Stimulated activated CD8-positive, alpha-beta memory T cell treated with anti-CD3 and anti-CD28 coated beads, Interleukin-2, amount 100 ng/mL, for 1 hour (primary cell): ENCODE measurements at places on chromosomes 16 and 17.

DNA sequence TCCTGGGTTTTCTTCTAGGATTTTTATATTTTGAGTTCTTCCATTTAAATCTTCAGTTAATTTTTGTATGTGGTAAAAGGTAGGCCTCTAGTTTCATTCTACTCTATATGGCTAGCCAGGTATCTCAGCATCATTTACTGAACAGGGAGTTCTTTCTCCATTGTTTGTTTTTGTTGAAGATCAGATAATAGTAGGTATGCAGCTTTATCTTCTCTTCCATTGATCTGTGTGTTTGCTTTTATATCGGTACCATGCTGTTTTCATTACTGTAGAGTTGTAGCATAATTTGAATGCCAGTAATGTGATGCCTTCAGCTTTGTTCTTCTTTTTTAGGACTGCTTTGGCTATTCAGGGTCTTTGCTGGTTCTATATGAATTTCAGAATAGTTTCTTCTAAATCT lies 77.3 kb downstream of the USP22 start:
- DNase-seq, result no peak

DNA sequence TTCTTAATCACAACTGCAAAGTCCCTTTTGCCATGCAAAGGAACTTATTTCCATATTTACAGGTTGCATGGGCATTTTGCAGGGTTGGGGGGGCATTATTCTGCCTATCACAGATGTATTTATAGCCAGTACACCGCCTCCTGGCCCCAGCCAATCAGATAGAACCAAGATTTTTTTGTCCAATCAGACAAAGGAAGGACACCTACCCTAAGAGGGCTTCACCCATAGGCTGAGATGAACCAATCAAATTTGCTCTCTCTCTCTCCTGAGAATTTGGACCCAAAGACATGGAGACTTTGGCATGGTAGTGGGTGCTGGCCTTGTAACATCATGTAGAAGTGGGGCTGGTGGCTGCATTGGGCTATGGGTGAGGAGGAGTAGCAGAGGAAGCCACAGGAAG lies 3.9 kb upstream of the KCNG4 start:
- DNase-seq, result no peak

DNA sequence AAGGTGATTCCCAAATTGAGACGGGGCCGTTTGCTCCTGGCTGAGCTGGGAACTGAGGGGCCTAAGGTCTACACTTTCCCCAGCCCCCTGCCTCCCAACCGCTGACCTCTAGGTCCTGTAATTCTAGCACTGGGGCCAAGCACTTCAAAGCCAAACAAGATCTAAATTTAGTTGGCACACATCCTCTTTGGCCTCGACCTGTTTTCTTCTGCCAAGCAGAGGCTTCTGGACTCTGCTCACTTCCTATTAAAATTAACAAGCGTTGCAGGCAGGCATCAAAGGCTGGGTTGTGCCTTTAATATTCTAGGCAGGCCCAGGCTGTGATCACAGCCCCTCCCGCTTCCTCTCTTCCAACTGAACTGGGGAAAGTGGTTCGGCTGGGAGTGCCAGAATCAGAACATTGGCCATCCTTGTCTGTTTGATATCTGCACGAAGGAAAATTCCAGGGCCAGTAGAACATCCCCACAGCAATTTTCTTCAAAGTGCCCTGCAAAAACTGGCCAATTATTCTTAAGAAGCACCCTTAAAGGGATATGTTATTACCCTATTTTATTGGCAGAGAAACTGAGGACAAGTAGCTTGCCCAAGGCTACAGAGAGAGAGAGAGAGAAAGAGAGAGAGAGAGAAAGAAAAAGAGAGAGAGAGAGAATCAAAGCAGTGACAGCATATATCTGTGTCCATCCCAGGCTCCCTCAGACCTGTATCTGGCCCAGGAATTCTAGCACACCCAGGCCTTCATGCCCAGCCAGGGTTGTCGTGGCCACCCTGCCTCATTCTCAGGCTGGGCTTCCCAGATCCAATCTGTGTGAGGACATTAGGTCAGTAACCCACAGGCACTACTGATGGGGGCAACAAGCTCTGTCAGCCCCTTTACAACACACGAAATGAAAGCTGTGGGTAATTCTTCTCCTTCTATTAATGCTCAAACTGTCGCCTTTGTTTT lies 12.8 kb upstream of the MT4 start:
- no peak for DNase-seq

DNA sequence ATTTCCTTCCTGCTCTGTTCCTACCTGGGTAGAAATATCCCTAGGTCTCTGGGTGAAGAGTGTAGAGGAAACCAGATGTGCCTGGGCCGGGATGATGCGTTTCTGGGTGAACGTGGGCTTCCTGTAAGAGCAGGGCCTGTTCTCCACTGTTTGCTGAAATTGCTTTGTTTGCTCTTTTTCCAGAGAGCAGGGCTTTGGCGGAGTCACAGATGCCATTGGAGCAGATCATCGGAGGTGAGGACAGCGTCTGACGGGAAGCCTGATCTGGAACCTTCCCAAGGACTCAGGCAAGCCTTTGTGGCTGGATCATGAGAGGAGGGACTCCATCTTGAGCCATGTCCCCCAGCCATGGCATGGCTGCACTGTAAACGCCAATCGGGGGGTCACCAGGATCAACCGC lies 15.4 kb downstream of the DHODH start:
- DNase-seq, result no peak

DNA sequence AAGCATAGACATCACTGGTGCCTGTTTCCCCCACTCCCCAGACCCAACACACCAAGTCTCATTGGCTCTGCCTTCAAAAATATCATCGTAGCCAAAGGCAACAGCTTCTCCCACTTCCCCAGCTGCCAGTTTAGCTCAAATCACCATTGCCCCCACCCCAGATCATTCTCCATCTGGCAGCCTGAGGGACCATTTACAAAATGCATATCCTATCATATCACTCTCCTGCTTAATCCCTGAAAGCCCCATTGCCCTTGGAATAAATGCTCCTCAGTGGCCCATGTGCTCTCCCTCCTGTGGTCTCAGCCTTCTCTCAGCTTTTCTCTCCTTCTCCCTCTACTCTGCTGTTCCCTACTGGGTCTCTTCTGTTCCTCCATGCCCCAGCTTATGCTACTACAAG lies 68.3 kb downstream of the CACNG3 start:
- no peak for DNase-seq

- DNase-seq, result no peak
These were observed 1.7 kb upstream of the MRPL12 start for GRCh38 chr17:81701288-81702071.

DNA sequence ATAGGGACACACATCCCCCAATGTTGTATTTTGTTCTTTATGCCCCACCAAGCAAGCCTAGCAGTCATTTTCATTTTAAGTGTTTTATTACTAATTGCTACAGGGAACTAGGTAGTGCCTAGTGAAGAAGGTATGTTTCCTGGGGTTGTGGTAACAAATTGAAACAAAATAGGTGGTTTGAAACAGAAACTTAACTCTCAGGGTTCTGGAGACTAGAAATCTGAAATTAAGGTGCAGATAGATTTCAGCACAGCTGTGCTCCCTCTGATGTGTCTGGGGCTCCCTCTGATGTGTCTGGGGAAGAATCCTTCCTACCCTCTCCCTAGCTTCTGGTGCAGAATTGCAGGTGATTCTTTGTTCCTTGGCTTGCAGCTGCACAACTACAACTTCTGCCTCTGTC lies 390.1 kb downstream of the ZFHX3 start:
- DNase-seq, result no peak
